ENCODE measurements at places on chromosomes 5 and 9. TPM values are rescaled to one million over a fixed set of nuclear protein-coding genes. Genes with fewer than 3 reads are reported as not detected.

DNA sequence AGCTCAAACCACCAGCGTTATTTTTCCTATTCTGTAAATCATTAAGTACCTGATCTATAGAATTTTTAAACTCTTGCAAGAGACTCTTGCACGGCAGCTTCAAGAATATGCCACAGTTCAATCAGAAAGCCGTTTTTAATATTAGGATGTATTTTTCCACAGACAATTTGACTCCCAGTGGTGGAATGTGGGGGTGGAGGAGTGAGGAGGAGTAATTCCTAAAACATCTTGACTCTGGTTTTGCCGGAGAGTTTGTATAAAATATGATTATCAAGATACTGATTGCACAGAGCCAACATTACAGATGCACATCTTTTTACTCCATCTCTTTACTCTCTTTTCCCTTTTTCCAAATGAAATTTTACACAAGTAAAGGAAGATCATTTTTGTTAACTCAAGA lies 288.3 kb downstream of the ENC1 start:
- DNase-seq = no peak

Gene LMX1B
- not detected for total RNA-seq

Gene SPATA31D3
- not detected for total RNA-seq

DNA sequence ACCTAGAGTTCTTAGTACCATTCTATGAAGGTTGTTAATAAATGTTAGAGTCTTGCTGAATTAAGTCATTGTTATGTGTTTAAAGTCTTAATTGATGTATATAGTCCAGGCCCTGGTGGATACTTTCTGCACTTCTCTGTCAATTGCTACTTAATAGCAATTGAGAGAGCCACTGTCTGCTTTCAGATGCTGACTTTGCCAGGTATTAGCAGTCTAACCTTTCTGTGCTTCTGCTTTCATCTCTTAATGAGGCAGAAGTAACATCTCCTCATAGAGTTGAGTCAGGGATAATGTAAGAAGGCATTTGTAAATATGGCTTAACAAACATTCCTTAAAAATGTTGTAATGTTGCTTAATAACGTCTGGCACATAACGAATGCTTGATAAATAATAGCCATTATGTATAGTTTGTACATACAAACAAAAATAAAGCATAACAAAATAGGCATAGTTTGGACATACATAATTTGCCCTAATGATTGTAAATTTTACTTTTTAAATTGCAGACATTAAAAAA lies 28.3 kb downstream of the RASGRF2 start:
- DNase-seq = no peak

- DNase-seq = no peak
Observed at GRCh38 chr9:107547303-107547702, 57.7 kb upstream of the KLF4 start.

Gene MXD3
- 12.8 TPM for total RNA-seq

Gene TGFBI
- not detected for total RNA-seq

GRCh38 chr5:114311968-114312367 lies 49.9 kb upstream of the KCNN2 start:
- DNase-seq = no peak

GRCh38 chr5:65172486-65173129 lies 309.1 kb downstream of the ADAMTS6 start:
- no peak for DNase-seq

- DNase-seq = no peak
Observed at GRCh38 chr5:56759521-56760216, 55.7 kb upstream of the MAP3K1 start.

DNA sequence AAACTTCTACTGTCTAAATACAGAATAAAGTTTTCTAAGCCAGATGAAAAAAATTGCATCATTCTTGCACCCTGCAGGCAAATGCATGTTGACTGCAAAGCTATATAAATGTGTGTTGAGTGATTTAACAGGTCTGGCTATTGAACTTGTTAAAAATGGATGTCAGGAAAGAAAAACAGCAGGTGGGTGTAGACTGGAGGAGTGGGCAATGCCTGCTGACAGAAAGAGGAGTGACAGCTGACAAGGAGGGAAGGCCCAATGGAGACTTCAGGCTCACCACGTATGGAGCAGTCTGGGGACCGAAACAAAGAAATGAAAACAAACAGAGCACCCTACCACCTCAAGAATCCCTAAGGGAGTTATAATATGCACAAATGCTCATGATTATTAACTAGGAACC lies 127.8 kb downstream of the GRIA1 start:
- DNase-seq = no peak

DNA sequence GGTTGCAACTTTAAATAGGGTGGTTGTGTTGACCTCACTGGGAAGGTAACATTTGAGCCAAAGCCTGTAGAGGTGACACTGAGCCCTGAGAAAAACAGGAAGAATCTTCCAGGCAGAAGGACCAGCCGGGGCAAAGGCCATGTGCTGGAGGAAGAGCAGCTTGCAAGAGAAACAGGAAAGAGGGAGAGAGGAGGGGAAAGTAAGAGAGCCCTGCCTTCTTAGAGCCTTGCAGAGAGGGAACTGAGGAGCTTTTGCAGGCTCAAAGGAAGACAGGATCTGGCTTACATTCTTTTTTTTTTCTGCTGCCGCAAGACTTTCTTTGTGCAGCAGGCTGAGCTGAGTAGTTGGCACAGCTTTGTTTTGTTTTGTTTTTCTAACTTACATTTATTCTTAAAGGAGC lies 17.4 kb downstream of the C9orf153 start:
- no peak for DNase-seq

Gene DIPK1B
- 3.4 TPM for total RNA-seq

GRCh38 chr5:10701567-10702039 lies 59.4 kb downstream of the DAP start:
- DNase-seq = no peak

DNA sequence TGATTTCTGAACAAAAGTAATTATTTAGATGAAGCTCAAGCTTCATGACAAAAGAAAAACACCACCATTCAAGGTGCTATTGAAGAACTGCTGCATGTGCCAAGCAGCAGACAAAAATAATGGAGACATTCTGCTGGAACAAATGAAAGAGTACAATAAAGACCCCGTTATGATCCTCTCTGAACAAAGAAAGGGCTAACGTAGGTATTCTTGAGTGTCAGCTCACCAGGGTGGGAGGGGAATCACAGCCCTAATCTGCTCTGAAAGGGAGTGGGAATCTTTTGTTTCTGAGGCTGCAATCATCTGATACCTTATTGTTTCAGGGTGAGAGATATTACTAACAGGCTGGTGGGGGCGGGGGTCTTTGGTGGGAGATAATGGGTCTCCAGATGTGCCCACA lies 15.4 kb downstream of the CEMIP2 start:
- DNase-seq = no peak

DNA sequence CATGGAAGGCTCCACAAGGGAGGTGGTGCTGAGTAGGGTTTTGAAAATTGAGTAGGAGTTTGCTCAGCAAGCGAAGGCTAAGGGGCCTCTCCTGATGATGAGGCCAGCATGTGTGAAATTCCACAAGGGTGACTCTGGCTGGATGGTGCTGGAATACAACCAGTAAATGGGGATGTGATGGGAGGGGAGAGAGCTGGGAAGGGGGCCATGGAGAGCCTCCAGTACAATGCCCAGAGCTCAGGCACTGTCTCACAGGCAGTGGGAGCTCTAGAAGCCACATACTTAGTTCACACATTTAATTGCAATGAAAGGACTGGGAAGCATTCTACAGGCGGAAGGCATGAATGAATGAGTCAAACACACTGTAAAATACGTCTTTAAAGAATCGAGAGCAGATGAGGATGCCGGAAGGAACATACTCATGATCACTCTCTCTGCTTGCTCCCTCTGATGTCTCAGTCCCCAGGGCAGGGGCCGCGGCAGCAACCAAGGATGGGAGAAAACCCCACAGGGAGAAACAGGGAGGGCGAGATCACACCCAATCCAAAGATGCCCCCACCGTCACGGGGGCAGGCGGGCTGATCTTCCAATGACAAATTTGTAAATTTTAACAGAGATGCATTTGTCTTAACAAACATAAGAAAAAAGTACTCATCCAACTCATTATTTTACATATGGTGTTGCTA lies 261.0 kb downstream of the NSG2 start:
- no peak for DNase-seq

Gene CA9
- total RNA-seq = 0.89 TPM

- DNase-seq = no peak
Observed at GRCh38 chr9:120545701-120546550, 34.0 kb downstream of the CDK5RAP2 start.

Gene GCNT4
- 0.28 TPM for total RNA-seq

DNA sequence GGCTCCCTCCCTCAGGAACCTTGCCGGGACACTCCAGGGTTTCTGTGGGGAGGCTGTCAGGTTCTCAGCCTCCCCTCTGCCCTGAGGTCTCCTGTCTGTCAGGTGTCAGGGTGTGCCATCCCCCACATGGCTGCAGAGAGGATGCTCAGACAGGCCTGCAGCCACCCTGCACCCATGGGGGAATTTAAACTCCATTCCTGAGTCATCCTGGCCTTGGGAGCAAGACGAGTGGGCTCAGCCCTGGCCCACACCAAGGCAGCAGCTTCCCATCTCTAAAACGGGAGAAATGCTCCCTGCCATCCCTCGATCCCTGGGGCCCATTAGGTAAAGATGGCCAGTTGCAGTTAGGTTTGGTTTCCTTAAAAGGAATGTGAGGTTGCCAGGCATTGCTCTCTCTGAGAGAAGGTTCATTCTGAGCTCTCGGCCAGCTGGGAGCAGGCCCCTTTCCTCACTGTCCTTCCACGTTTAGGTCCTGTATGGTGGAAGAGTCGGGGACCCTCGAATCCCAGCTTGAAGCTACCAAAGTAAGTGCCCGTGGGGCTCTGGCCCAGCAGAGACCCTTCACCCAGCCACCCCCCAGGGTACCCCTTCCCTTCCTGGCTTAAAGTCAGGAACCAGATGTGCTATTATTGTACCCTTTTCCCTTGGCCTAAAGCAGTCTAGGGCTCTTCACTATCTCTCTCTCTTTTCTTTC lies 26.6 kb downstream of the DYNC2I2 start:
- DNase-seq = no peak

Gene HSPA5
- total RNA-seq = 283 TPM

DNA sequence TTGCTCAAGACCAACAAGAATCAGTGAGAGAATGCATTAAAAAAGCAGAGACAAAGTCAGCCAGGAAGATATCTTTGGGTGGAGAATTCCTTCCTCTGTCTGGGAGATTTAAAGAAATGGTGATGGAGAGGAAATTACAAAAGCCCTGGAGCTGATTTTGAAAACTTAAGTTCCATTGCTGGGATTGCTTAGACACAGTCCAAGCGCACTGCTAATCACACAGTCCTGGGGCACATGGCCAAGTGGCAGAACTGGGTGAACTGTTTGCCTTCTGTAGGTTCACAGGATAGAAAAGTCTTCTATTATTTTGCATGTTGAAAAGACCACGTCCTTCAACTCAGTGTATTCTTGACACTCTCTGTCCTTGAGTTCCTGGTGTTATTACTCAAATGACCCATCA lies 284.9 kb upstream of the FBXL7 start:
- no peak for DNase-seq

Gene GDNF
- total RNA-seq = 0.60 TPM

Gene OR4F3
- not detected for total RNA-seq

DNA sequence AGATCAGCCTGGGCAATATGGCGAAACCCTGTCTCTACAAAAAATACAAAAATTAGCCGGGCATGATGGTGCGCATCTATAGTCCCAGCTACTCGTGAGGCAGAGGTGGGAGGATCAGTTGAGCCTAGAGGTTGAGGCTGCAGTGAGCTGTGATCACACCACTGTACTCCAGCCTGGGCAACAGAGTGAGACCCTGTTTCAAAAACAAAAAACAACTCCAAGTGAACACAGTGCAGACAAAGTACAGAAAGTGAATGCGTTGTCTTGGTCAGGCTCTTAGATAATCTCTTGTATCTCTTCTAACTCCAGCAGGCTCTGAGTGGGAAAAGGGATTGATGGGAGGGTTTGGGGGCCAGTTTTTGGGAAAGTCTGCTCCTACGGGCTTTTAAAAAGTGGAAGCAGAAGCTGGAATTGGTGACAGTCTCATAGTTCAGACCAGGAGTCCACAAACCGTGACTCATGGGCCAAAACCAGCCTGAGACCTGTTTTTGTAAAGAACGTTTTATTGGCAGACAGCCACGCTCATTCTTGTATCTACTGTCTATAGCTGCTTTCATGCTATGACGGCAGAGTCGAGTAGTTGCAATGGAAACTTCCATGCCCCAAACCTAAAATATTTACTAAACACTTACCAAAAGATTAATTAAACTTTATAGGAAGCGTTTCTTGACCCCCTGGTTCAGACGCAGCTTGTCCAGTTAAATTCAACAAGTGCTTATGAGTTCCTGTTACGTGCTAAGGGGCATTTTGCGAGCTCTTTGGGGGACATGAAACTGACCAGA lies 32.9 kb downstream of the NDST1 start:
- no peak for DNase-seq

GRCh38 chr9:81629440-81629839 lies 59.9 kb downstream of the TLE1 start:
- DNase-seq = no peak

GRCh38 chr5:126383246-126383645 lies 40.0 kb upstream of the GRAMD2B start:
- no peak for DNase-seq

DNA sequence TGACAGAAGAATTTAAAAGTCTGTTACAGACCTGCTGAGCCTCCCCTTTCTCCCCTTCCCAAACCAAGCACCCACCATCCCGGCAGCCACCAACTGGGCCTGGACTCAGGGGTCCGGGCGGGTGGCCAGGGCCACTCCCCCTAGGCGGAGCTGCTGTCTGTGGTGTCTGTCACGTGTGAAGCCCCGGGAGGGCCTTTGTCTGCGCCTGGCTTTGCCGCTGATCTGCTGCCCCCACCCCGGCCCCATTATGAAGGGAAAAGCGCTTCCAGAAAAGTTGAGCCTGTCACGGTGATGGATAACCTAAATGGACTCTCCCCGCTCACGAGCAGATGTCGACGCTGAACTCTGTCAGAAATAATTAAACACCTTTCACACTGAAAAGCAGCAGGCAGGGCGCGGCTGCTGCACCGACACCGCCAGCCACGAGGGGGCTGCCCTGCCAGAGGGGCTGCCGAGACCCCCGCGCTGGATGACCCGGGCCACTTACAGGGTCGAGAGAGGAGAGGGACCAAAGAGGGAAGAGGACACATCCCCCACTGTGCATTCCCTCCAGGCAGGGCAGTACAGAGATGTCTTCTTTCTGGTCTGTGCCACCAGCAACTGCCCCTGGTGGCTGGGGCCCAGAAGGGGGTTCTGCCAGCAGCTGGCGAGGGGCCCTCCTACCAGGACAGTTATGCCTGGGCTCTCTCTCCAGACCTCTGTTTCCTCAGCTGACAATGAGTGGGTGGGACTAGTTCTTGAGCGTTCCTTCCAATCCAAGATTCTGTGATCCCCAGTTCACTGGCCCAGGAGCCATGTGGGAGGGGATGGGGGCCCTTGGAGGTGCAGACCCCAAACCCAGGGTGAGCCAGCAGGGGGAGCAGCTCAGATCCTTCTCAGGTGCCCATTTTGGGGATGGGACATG lies 36.0 kb upstream of the BARHL1 start:
- DNase-seq = no peak

GRCh38 chr9:134897584-134898170 lies 17.1 kb downstream of the FCN2 start:
- DNase-seq = no peak

- no peak for DNase-seq
Observed at GRCh38 chr5:103433211-103433610, 129.4 kb downstream of the NUDT12 start.

All from activated T-helper 2 cell treated with anti-CD3 and anti-CD28 coated beads, Interferon-gamma antibody, Interleukin-2, Interleukin-4, amounts not matched to agents 10 μg/mL and 5 μg/mL and 100 μg/mL, durations not matched to agents 14 hours and 24 hours and 36 hours (primary cell).